ENCODE measurements at places on chromosomes 2 and 18. TPM values are rescaled to one million over a fixed set of nuclear protein-coding genes. Genes with fewer than 3 reads are reported as not detected.

DNA sequence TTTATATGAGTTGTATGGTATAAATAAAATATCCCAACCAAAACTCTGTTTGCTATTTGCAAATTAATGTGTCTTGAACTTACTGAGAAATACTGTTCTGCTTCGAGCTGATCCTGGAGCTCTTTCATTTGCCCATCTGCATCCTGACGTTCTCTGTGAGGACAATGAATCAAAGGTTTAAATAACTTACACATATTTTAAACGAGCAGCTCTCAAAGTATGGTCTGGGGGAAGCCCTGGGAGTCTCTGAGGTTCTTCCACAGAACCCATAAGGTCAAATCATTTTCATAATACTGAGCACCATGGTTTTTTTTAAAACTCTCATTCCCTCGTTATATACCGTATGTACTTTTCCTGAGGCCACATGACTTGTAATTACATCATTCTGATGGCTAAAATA lies 46.7 kb downstream of the SLC66A3 start:
- DNase-seq: no peak

GRCh38 chr2:43576981-43577892 lies 18.6 kb downstream of the THADA start:
- DNase-seq: no peak

DNA sequence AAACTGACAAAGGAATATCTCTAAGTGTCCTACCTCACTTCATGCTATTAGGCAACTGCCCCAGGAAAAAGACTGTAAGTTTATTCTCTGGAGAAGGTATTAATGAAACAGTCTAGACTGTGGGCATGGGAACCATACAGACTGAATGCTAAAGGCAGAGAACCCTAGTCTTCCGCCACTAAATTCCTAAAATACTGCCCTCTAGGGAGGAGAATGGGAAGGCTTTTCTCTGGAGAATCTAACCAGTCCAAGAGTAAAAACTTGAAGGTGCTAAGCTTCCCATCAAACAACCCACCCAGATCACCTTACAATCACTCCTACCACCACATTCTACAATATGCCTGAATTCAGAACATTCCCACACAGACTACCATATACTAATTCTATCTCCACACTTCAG lies 3.4 kb downstream of the SRBD1 start:
- no peak for DNase-seq

DNA sequence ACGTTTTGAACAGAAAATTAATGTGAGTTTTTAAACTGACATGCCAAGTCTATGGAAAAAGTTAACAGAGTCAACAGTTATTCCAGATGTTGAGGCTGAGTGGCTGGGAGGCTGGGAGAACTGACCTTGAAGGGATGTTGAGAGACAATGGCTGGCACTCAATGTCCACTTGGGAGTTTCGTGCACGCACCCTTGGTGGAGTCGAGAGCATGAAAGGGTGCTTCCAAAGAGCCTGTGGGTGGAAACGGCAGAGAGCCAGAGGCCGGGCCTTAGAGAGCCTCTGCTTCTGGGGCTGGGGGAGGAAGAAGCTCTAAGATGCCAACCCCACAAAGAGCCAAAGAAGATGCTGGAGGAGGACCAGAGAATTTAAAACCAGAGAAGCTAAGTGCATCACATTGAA lies 63.4 kb upstream of the L3MBTL4 start:
- DNase-seq: no peak

GRCh38 chr2:212495046-212495445 lies 43.6 kb downstream of the ERBB4 start:
- no peak for DNase-seq

DNA sequence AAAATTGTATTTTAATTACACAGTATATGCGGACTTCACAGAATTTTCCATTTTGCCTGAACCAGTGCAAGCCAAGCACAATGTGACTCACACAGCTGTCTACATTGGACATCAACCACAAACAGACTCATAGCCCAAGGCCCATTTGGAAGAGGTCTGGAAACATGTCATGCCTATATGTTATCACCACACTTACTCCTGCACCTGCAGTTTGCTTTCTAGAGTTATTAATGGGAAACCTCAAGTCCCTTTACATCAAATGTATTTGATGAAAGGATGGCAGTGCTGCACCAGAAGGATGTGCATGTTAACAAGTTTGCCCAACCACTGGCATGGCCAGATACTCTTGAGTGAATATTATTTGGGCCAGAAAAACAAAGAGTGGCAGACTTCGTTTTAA lies 548.9 kb upstream of the CDH2 start:
- no peak for DNase-seq

DNA sequence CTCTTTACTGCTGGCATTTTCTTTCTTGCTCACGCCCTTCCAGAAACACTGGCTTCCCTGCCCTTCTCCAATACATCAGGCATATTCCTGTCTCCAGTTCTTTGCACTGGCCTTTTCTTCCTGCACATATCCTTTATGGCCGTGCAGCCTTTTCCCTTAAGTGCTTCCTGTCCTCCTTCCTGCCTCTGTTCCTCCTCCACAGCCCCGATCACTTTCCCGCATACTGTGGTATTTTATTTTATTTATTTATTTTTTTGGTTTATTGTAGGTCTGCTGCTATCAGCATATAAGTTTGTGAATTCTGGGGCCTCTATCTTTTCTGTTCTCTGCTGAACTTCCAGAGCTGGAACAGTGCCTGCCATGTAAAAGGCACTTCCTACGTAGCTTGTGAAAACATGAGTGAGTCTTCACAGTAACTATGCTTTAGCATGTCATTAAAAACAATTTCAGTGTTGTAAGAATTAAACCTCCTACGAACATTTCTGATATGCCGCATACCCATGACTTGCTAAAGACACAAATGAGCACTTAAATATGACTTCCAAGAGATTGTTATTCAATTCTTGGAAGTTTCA lies 289.1 kb downstream of the TRIB2 start:
- no peak for DNase-seq

DNA sequence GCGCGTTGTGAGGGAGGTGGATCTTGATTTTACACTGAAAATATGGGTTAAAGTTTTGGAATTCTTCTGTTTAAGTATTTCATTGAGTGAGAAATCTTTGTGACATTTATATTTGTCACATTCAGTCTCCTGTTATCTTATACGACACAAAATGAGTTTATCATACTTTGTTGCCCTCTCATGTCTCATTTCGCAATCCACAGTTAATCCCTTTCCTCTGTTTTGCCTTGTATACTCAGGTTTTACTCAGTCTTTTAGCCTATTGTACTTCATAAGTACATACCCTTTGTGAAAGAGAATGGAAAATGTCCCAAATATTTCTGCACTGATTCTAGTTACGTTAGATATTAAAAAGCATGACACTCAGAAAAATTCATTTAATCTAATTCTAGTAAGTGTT lies 142.7 kb downstream of the ATP9B start:
- DNase-seq: no peak

DNA sequence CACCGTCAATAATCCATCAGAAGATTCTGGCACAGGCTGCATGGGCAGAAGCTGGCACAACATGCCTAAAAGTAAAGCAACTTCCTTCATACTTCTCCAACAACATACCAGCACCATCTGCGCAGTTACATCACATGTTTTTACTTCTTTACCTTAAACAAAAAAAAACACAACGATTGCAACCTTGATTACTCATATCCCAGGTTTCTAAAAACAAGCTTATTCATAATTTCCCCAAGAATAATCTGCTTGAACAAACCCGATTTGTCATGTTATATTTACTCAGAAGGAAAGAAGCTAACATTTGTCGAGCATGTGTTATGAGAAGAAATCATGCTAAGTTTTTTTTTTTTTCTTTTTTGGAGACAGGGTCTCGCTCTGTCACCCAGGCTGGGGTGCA lies 54.7 kb downstream of the THADA start:
- DNase-seq: no peak

DNA sequence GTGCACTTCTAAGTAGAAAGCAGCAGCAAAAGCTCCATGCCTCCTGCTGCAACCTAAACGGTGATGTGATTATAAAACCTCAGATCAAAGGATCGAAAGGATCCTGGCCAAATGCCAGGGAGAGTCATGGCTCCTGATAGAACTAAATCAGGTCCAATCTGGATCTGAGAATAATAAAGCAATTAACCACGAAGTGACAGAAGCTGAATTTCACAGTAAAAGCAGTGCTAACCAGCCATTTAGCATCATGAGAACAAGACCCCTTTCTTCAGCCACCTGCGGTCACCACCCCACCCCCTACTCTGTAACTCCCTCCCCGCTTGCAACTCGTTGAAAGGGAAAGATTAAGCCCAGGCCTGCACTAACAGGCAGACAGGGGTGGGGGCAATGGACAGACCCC lies 748.7 kb downstream of the BCL11A start:
- DNase-seq: no peak

DNA sequence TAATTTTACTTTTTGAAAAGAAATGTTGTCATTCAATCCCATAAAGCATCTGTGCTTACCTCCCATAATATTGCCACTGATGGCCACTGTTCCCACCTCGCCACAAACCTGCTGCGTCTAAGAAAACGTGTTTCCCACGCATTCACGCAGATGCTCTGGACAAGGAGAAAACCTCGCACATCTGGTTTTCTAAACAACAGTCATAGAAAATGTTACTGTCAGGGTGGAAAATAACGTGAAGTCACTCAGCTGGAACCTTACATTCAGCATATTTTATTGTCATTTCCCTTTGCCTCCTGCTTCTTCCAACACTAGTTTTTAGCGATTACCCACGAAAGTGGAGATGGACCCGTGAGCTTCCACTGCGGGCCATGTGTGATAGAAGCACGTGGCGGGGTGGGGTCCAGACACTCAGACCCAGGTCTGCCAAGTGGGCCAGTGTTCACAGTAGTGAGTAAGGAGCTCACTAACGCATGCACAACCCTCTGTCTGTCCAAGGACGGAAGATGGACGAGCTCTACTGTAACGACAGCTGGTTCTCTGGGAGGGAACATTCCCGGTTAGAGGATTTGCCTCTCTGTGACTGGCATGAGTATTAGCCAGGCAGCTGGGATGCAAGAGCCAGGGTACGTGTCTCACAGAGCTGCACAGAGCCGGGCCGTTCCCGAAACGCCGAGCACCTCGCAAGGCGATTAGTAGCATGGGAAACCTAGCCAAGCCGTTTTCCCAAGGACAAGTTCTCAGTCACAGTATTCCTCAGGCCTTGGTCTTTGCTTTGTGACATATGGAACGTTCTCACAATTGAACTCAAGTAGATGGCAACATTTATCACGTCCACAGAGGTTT lies 94.5 kb downstream of the MTCL1 start:
- DNase-seq: no peak

- DNase-seq: peak; percentile 75
Observed at GRCh38 chr2:164620873-164621763, at the start of gene GRB14. TSS of gene GRB14 (minus strand) at chr2:164621482. CDS start at chr2:164621309, 173 bp downstream.

DNA sequence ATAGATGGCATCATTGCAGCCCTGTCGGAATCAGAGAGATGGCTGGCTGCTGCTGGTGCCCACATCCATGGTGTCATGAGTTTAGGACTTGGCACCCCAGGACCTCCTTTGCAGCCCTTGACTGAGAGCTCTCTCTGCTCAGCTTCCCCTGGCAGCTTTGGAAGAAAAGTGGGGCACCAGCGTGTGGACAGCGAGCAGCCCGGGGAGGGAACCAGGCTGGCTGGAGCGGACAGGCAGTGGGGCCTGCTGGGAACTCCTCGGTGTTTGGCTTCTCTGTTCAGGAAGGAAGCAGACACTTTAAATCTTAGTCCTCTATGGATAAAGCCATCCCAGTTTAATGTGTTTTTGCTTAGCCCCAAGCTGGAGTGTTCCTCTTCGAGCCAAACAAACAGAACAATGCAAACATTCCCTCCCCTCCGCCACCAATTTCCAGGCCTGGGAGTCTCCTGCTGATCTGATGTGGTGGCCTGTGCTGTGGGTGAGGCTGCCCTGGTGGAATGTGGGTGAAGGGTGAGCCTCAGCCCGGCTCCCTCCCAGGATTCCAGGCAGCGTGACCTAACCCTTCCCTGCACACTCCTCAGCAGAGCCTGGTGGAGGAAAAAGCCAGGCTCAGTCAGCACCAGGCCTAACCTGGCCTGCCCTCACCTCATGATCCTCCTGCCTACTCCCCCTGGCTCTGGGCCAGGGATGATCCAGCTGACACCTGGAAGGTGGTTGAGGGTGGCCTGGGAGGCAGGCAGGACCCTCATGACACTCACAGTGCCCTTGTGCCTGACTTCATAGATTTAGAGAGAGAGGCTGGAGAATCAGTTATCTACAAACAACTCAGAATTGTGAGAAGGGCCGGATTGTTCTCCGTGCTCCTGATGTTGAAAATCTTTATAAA lies 21.6 kb upstream of the ITGB6 start:
- peak; percentile 76 for DNase-seq

DNA sequence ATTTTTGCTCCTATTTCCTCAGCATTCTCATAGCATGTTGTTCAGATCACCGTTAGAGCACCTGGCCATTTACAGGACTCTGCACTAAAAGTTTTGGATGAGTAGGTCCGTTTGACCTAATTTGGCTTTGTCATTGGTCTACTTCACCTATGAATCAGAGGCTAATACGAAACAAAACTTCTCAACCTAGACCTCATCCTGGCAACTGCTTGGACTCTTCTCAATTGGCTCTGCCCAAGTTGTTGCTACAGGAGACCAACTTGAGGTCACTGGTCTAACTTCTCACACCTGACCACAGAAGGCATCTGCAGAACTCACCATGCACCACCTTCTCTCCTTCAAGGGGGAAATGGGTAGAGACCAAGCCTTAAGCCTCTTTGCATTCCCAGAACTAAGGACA lies 663.7 kb downstream of the PLCL1 start:
- no peak for DNase-seq

- peak; percentile 63 for DNase-seq
Observed at GRCh38 chr2:128552806-128553551, 234.3 kb upstream of the HS6ST1 start.

- DNase-seq: peak; percentile 56
Observed at GRCh38 chr2:96887493-96888012, 17.7 kb upstream of the SEMA4C start.

DNA sequence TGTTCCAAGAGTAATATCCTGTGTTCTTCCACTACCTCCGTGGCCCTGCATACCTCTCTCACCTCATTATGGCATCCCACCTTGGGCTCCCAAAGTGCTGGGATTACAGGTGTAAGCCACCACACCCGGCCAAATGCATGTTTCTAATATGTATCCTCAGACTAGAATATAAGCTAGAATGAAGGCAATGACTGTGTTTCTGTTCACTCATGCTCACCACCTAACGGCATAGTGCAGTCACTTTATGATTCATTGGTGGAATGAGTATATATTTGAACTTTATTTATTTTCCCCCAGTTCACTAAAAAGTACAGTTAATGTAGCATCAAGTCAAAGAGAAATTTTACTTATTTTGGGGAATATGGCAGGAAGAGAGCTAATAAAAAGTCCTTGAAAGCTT lies 11.3 kb downstream of the PIGN start:
- DNase-seq: no peak

DNA sequence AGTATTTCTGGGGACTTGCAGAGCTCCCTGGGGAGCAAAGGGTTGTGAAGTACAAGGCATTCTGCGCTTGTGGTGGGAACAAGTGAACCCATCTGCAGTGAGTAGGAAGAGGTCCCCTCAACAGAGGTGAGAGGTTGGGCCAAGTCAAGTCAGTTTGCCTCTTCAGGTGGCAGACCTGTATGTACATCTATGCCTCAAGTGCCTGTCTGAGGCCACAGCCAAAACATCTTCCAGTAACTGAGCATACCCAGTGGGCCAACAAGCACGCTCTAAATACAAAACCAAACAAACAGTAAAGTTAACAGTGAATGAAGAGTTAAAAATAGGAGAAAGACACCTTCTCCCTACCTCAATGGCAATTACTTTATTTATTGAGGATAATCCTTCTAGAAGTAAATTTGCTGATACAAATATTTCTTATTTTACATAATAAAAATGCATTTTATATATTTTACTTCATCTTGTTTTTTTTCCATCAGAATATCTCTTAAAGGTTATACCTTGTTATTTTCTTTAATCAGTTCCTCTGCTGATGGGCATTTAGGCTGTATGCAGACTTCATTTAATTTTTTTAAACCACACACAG lies 2.5 kb downstream of the GYPC start:
- no peak for DNase-seq

KYNU gene
- total RNA-seq: 1.4 TPM

DSG1 gene
- total RNA-seq: 0.77 TPM

RGPD4 gene
- 0.10 TPM for total RNA-seq
